ENCODE measurements at places on chromosomes 3 and 15.

GRCh38 chr3:54837964-54838363, 89.9 kb downstream of the LRTM1 start:
- no peak for DNase-seq

DNA sequence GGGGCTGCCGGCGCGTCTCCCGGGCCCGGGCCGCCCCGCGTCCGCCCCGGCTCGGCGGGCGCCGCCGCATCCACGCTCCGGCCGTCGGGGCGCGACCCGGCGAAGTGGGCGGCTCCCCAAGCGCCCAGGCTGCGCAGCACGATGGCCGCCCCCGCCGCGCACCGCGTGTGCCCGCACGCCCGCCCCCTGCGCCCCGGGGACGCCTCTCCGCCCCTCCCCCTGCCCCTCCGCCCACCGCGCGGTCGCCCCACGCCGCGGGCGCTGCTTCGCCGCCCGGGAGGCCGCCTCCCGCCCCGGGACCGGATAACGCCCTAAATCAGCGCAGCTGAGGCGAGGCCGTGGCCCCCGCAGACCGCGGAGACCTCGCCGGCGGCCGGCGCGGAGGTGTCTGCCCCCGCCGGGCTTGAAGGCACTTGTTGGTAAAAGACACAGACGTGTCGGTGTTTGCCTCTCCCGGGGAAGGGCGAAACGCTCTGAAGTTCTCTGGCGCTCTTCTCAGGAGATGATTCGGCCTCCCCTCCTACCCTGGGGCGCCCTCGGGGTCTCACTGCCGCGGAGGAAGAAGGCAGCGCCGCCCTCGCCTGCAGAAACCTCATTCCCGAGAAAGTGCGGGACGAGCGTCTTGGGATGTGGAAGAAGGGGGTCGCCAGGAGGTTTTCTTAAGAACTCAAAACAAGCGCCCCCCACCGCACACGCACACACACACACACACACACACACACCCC, at the start of gene BNC1:
TSS of gene BNC1 (minus strand) at position 106 of the 725 bp plus-strand sequence. CDS start at position 70, 36 bp downstream.
- DNase-seq = no peak

GRCh38 chr3:53132347-53132746, 2.1 kb upstream of the RFT1 start:
- DNase-seq = no peak

- no peak for DNase-seq
These were observed 18.2 kb upstream of the JMJD7 start for GRCh38 chr15:41809526-41810220.

- no peak for DNase-seq
These were observed 168.4 kb upstream of the ARRDC4 start for GRCh38 chr15:97791824-97792792.

DNA sequence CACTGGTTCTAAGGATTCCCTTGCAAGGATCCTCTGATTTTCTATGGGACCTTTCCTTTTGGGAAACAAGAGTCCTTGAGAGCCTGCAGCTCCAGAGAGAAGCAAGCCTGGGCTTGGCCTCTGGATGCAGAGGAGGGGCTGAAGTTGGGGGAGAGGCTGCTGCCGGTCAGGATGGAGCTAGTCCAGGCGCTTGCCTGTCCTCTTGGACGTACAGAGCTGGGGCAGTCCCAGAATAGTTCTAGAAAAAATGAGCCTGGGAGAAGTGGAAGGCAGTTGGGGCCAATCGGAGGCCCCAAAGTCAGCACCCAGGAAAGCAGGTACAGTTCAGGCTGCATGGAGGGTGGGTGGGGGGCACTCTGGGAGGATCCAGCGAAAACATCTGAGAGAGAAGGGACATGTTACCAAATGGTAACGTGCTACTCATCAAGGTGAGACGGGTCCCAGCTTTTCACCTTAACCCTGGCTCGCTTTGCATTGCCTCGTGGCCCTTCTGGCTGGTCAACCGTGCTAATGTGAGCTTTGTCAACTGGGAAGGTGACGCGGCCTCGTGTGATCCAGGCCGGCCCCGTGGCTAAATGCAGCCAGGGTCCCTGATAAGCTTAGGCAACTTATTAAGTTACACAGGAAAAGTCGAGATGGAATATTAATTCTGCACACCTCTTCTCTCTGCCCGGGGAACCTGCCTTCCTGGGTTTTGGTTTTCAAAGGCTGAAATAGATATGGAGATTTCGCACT, 38.7 kb upstream of the MAGEF1 start:
- DNase-seq = no peak

GRCh38 chr3:63800097-63800496, 19.0 kb upstream of the C3orf49 start:
- DNase-seq = no peak

GRCh38 chr3:72821161-72821781, 27.0 kb downstream of the SHQ1 start:
- DNase-seq = no peak

DNA sequence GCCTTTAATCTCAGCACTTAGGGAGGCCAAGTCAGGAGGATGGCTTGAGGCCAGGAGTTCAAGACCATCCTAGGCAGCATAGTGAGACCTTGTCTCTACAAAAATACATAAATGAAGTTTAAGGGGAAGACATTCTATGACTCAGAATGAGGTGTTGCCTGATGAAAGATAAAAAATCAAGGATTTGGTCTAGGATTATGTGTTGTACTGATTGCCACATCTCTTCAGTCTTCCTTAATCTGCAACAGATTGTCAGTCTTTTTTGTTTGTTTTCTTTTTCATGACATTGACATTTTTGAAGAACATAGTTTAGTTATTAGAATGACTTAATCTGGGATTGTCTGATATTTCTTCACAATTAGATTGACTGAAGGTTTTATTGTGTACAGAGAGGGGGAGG, 26.3 kb upstream of the DPPA4 start:
- DNase-seq = no peak

DNA sequence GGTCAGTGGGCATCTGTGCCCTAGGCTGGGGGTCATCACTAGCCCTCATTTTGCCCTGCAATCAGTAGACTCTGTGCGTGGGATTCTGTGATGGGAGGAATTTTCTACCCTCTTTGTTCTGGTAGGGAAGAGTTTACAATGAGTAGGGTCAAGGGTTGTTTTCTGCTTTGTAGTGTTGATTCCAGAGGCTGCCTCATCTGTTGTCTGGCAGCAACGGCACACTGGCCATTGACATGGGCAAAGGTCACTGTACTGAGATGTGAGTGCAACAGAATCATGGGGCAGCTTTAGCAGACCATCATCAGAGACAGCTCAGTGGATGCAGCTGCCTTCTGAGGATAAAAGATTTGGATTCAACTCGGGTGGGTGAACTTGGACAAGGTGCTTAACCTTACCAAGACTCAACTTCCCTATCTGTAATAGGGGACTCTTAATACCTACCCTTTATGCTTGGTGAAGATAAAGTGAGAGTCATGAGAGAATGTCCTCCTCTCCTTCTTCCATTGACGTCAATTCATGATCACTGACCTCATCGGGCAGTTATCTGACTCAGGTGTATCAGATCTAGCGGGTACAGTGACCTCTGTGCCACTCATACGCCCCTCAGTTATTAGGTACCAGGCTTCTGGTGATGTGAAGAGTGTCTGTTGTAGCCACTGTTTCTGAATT, 127.5 kb downstream of the RPLP1 start:
- no peak for DNase-seq

- DNase-seq = no peak
These were observed 10.7 kb upstream of the CHSY1 start for GRCh38 chr15:101262551-101262950.

GRCh38 chr3:10919636-10920035, 72.9 kb upstream of the SLC6A1 start:
- no peak for DNase-seq

GRCh38 chr3:52792413-52792812, 2.2 kb upstream of the ITIH3 start:
- DNase-seq = no peak

- no peak for DNase-seq
These were observed 5.6 kb downstream of the LINGO1 start for GRCh38 chr15:77627067-77627466.

GRCh38 chr15:39287322-39288195, 293.3 kb upstream of the THBS1 start:
- no peak for DNase-seq

DNA sequence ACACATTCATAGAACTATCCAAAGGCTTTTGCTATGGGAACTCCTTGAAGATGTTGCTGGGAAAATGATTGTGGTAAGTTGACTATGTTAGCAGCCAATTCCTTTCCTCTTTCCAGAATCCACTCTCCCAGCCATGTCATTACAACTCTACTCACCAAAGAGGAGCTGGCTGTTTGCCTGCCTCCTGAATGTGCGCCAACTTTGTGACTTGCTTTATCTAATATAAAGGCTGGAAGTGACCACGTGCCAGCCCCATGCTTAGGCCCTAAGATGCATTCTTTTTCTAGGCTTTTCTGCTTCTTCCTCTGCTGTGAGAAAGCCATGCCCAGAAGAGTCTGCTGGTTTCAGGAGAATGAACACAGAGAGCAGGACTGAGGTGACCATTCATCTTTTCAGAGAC, 182.2 kb downstream of the GABRB3 start:
- no peak for DNase-seq

DNA sequence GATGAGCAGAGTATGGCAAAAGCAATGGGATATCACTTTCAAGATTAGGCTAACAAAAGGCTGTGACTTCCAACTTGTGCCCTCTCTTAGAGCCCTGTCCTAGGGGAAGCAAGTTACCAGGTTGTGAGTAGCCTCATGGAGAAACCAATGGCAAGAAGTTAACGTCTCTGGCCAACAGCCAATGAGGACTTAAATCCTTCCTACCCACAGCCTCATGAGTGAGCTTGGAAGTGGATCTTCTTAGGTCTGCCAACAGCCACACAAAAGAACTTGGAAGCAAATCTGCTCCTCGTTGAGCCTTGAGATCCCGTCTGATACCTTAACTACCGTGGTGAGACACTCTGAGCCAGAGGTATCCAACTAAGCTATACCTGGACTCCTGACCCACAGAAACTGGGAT, 5.7 kb downstream of the NME9 start:
- no peak for DNase-seq
